SW480 (cell line): ENCODE measurements at places on chromosomes 13 and 19.

- DNase-seq, result no peak
Measured at GRCh38 chr19:16033721-16034120, 42.6 kb upstream of the TPM4 start.

- DNase-seq, result peak; percentile 58
Measured at GRCh38 chr13:20128459-20128931, 32.4 kb downstream of the GJA3 start.

- DNase-seq, result no peak
Measured at GRCh38 chr19:5983367-5983955, 5.5 kb upstream of the RANBP3 start.

DNA sequence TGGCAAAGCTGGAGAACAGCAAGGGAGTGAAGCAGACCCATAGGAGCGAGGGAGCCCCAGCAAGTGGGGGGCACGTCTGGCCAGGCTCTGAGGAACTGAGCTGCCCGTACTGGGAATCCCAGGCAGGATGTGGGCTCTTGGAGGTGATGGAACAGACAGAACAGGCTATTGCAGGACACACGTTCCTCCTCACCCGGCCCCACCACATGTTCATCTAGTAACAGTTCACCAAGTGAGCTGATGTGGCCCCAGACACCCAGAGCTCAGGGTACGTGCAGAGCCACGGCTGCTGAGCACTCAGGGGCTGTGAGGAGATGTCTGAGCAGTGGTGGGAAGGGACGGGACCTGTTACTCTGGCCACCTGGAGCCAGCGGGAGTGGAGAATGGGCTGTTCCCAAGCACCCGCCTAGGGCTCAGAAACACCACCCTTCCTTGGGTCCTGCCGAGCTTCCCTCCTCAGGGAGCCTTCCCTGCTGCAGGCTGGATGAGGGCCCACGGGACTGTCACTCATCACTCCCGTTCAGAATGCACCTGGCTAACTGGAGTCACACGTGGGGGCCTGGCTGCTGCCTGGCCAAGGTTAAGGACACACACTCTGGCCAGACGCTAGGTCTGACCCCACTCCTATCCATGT, 18.4 kb downstream of the ELL start:
- DNase-seq, result no peak

GRCh38 chr19:52248241-52248640, 21.1 kb upstream of the ZNF766 start:
- DNase-seq, result no peak
